ENCODE measurements at places on chromosomes 12 and 14. TPM values are rescaled to one million over a fixed set of nuclear protein-coding genes. Genes with fewer than 3 reads are reported as not detected.

DNA sequence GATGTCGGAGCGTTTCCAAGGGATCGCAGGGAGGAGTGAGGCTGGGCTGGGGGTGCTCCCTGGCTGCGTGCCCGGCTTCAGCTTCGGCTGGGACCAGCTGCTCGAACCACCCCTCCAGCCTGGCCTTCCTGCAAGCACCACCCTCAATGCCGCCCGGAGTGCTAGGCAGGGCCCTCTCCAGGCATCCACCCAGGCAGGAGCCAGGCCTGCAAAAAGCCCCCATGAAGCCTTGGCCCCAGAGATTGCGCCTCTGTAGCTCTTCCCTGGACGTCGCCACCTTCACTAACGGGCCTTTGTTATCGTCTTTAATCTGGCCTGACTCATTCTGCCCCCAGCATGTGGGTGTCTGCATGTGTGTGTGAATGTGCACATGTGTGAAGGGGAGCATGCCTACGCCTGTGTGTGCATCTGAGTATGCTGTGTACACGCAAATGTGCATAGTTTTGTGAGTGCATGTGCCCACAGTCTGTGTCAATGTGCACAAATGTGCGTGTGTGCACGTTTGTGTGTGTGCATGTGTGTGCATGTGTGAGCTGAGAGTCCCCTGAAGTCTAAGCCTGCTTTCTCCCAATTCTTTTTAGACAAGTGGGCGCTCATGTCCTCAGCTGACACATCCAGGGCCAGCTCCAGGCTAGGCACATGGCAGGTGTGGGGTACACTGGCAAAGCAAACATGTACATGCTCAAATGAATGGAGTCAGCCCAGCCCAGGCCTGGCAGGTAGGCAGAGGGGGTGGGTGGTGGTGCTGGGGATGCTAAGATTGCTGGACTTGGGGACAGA is 195.4 kb upstream of the C14orf180 start:
- H3K4me1 ChIP-seq: no peaks in the 10 kb centered on the region
- peak overlapping the region; percentile 93 for H3K27ac ChIP-seq
- no peak for DNase-seq
- no peaks in the 10 kb centered on the region for H3K36me3 ChIP-seq
- H3K4me3 ChIP-seq: no peak overlapping the region

The RASSF9 gene
- total RNA-seq: 1.0 TPM

DNA sequence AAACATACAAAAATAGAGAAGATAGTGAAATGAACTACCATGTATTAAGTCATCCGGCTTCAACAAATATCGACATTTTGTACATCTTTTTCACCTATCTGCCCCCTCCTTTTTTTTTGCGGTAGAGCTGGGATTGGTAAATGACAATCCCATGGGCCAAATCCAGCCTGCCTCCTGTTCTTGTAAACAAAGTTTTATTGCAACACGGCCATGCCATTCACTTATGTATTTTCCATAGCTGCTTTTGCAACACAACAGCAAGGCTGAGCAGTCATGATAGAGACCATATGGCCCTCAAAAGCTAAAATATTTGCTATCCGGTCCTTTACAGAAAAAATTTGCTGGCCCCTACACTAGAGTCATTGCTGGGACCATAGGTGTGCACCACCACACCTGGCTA is 58.1 kb upstream of the PLEKHG3 start:
- H3K4me1 ChIP-seq: peaks cover 11% of the 10 kb centered on the region
- no peak for DNase-seq
- peak overlapping the region; percentile 87 for H3K27ac ChIP-seq
- H3K27me3 ChIP-seq: no peaks in the 10 kb centered on the region

DNA sequence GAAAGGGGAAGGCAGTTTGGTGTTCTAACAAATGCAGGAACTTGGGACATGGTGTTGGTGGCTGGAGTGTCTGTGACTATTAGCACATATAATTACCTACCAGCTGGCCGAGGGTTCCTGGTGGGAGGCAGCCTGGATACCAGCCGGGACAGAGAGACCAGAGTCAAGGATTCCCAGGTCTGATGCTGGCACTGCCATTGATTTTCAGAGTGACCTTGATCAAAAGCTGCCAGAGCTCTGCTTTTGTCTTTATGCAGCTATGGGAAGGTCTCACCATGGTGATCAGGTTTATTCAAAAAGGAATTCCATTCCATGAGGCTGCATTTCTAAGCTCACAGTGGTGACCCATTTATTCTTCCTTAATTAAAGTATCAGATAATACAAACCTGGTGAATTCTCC is 101.0 kb upstream of the PWP1 start:
- peaks cover 4% of the 10 kb centered on the region for H3K4me1 ChIP-seq
- DNase-seq: peak; percentile 64
- H3K27me3 ChIP-seq: peaks cover 24% of the 10 kb centered on the region

The SALL2 gene
- total RNA-seq: 78.9 TPM

The AQP6 gene
- total RNA-seq: not detected

DNA sequence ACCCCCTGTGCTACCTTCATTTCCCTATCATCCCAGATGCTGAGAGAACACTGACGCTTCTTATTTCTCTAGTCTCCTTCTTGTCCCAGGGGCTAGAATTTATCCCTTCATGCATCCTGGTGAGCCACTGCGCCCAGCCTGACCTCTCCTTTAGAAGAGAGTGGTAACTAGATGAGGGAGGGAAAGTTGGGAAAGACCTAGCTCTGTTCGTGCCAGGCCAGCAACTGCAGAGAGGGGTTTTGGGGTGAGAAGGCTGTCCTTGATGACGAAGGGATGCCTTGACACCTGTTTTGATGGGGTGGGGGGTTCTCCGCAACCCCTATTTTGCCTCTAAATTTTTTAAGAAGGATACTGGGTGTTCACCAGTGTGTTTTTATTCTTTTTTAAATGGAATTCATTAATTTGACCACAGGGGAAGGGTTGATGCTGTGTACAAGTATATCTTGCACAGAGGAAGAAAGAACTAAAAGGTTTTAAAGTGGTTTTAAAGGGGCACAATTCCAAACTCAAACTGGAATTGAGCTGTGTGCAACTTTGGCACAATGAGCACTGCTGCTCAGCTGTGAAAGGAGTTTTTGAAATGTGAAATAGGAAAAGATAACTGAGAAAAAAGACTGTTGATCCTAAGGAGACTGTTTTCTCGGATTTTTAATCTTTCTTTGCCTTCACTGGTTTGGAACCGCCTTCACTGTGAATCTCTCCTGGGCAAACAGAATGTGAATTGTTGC is 7.0 kb upstream of the MMP19 start:
- H3K4me3 ChIP-seq: no peak overlapping the region
- peaks cover 8% of the 10 kb centered on the region for H3K4me1 ChIP-seq
- no peak for DNase-seq
- H3K27me3 ChIP-seq: no peaks in the 10 kb centered on the region

DNA sequence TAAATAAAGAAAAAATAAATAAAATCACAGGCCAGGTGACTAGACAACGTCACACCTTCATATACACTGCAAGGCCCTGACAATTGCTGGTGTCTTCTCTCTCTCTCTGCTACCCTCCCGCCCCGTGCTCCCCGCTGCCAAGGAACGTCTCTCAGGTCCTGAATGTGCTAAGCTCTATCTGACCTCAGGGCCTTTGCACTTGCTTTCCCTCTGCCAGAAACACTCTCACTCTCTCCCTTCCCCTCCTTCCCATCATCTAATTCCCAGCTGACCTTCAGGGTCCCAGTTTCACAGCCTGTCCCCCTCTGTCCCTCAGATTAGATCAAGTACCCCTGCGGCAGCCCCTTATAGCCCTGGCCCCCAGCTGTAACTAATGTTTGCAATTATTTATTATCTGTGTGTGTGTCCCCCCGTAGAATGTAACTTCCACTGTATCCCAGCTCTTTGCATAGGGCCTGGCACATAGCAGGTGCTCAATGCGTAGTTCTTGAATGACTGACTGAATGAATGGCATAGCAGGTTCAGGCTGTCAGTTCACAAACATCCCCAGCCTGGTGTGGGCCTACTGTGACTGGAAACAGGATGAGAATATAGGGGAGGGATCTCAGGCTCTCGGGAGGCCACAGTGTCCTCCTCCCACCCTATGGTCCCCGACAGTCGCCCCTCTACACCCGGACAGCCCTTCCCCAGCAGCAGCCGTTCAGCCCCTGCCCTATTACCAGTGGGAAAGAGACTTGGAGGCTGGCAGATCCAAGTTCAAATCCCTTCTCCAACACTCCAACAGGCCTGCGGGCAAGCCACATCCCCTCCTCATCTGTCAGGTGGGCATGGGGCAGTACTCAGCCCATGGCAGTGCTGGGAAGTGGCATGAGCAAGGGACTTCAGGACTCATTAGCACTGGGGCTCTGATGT is 6.6 kb downstream of the BEGAIN start:
- H3K27ac ChIP-seq: no peak overlapping the region
- no peak overlapping the region for H3K4me3 ChIP-seq
- no peaks in the 10 kb centered on the region for H3K4me1 ChIP-seq
- DNase-seq: peak; percentile 22
- peaks cover 15% of the 10 kb centered on the region for H3K27me3 ChIP-seq

DNA sequence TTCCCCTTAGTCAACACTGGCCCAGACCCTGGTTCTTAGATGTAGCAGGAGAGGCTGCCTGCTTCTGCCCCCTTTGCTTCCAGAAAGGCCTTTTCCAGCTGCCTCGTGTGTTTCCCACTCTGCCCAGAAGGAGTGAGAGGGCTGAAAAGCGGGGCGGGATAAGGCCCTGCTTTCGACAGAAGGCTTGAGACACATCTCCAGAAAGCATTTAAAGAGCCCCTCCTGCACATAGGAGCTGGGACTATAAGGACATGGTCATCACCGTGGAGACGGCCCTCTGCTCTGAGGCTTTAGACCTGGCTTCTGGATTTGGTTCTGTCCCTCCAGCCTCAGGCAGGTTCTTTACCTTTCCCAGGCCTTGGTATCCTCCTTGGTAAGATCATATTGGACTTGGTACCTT is 11.9 kb downstream of the CALM1 start:
- H3K4me1 ChIP-seq: no peaks in the 10 kb centered on the region
- no peak for DNase-seq
- H3K36me3 ChIP-seq: peaks cover 27% of the 10 kb centered on the region
- H3K27me3 ChIP-seq: no peaks in the 10 kb centered on the region

GRCh38 chr14:33934938-33935337 is 15.9 kb downstream of the EGLN3 start:
- H3K4me1 ChIP-seq: peaks cover 27% of the 10 kb centered on the region
- H3K4me3 ChIP-seq: no peak overlapping the region
- peaks cover 8% of the 10 kb centered on the region for H3K36me3 ChIP-seq
- no peak for DNase-seq
- H3K27ac ChIP-seq: no peak overlapping the region
- peaks cover 10% of the 10 kb centered on the region for H3K27me3 ChIP-seq

DNA sequence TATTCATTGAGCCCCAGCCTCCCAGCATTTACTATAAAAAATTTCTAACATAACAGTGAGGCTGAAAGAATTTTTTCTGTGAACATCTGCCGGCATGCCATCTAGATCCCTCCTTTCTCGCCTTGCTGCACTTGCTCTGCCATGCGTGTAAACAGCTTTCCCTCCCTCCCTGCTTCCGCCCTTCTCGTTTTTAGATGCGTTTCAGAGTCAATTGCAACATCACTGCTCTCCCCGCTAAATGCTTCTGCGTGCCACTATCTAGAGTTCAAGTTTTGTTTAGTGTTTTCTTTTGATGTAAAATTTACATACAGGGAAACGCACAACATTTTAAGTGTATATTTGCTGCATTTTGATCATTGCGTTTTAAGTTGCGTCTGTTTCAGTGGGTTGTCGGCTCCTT is 83.6 kb downstream of the CCDC92 start:
- no peaks in the 10 kb centered on the region for H3K36me3 ChIP-seq
- H3K4me1 ChIP-seq: no peaks in the 10 kb centered on the region
- no peak overlapping the region for H3K27ac ChIP-seq
- no peaks in the 10 kb centered on the region for H3K27me3 ChIP-seq

- no peaks in the 10 kb centered on the region for H3K27me3 ChIP-seq
- no peaks in the 10 kb centered on the region for H3K4me1 ChIP-seq
- peaks cover 18% of the 10 kb centered on the region for H3K36me3 ChIP-seq
- no peak overlapping the region for H3K4me3 ChIP-seq
These were observed 10.7 kb downstream of the PCNX4 start for GRCh38 chr14:60102389-60102788.

The OTOGL gene
- total RNA-seq: 2.7 TPM

DNA sequence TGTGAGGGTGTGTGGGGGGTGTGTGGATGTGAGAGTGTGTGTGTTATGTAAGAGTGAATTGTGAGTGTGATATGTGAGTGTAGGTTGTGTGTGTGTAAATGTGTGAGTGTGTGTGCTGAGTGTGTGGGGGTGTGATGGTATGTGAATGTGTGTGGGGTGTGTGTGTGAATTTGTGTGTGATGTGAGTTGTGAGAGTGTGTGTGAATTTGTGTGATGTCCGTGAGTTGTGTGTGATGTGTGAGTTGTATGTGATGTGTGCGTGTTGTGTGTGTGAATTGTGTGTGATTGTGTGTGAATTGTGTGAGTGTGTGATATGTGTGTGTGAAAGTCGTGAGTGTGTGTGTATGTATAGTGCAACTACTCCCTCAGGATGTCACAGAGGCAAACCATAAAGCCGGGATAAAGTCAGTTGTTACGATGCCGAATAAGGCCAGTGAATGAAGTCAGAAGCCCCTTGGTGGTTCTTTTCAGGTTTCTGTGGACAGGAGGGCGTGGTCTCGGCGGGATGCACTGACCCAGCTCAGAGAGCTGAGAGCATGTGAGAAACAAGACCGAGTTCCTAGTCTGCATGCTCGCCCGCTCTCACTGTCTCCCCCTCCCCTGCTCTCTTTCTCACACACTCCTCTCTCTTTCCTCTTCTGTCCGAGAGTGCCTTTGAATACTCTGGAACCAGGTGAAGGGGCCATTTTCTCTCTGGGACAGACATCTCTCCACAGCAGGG is 71.8 kb upstream of the MAX start:
- H3K36me3 ChIP-seq: no peaks in the 10 kb centered on the region
- H3K4me1 ChIP-seq: peaks cover 2% of the 10 kb centered on the region
- no peak overlapping the region for H3K4me3 ChIP-seq
- H3K27me3 ChIP-seq: no peaks in the 10 kb centered on the region
- H3K27ac ChIP-seq: no peak overlapping the region
- peak; percentile 86 for DNase-seq

The MYF5 gene
- total RNA-seq: not detected

The EPS8 gene
- 10.8 TPM for total RNA-seq

DNA sequence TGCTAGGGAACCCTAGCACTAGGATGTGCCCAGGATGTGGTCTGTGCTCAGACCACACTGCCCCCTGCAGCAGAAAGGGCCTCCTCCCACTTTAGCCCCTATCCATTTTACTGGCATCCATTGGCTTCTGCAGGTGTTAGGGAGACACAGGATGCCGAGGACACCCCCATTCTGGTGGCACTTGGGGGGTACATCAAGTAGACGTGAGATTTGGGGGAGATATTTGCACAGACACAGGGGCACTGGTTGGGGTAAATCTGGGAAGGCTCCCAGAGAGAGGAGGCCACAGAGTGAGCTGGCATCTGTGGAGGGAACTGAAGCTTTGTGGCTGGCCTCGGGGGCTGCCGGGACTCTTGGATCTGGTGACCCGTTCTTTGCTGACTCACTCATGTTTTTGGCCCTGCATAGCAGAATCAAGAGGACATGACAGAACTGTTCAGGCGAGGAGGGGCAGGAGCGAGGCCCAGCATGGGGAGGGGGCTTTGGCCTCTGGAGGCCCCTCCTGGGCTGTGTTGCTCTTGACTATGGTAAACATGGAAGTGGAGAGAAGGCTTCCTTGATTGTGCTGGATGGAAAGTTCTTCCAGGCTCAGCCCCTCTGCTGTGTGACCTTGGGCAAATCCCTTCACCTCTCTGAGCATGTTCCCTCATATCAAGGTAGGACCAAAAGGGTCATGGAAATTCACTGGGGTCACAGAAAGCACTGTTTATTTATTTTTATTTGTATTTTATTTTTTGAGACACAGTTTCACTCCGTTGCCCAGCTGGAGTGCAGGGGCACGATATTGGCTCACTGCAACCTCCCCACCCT is 1.8 kb downstream of the PLBD2 start:
- H3K4me3 ChIP-seq: no peak overlapping the region
- no peaks in the 10 kb centered on the region for H3K36me3 ChIP-seq
- peak; percentile 65 for DNase-seq
